Activated CD4-positive, alpha-beta T cell treated with anti-CD3 and anti-CD28 coated beads, Interleukin-2, amount 50 U/mL, for 48 hours (primary cell): ENCODE measurements at places on chromosomes 12 and 14.

GRCh38 chr12:130674676-130675075 lies 41.4 kb downstream of the RIMBP2 start:
- DNase-seq: no peak

- DNase-seq: no peak
Measured at GRCh38 chr12:23139026-23139425, 514.1 kb downstream of the ETNK1 start.

DNA sequence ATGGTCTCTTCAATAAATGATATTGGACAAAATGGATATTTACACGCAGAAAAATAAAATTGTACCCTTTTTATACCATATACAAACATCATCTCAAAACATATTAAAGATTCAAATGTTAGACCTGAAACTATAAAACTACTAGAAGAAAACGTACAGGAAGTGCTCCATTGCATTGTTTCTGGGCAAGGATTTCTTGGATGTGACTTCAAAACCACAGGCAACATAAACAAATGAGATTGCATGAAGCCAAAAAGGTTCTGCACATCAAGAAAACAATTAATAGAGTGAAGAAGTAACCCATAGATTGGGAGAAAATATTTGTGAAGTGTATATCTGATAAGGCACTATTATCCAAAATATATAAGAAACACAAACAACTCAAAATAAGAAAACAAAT lies 812.4 kb downstream of the NRXN3 start:
- no peak for DNase-seq

GRCh38 chr12:1384910-1385309 lies 209.5 kb downstream of the FBXL14 start:
- DNase-seq: no peak

DNA sequence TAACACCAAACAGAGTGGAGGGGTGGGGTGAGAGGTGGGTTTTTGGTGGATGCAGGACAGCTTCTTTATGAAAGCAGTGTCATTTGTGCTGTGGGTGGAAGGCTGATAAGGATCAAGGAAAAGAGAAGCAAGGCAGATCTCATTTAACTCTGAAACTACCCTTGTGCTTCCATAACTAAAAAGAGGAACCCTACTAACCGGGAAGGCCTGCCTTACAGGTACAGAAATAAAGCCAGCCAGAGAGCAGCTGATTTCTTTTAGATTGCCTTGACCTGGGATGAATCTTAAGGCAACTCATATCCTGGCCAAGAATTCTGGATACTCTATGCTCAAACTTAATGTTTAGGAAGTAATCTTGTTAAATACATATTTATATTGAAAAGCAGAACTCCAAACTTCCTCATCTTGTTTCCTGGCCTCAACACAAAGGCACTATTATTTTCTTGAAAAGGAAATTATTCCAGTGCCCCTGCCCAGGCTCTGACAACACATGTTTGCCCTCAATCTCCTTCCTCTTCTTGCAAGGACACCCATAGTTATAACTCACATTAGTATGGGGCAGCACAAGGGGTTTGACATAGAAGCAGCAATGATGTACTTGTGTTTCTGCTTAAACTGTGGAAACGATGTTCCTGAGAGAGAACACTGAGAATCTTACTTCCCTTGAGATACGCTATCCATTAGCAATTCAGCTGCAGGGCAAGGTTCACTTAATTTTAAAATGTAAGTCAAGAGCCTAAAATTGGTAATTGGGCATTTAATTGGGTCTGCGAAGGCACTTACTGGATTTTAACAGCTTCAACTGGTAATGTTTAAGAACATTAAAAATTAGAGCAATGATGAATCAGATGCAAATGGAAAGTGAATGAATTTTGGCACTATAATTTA lies 173.7 kb downstream of the STXBP6 start:
- DNase-seq: no peak

GRCh38 chr12:109524466-109525278 lies 47.2 kb downstream of the UBE3B start:
- no peak for DNase-seq

DNA sequence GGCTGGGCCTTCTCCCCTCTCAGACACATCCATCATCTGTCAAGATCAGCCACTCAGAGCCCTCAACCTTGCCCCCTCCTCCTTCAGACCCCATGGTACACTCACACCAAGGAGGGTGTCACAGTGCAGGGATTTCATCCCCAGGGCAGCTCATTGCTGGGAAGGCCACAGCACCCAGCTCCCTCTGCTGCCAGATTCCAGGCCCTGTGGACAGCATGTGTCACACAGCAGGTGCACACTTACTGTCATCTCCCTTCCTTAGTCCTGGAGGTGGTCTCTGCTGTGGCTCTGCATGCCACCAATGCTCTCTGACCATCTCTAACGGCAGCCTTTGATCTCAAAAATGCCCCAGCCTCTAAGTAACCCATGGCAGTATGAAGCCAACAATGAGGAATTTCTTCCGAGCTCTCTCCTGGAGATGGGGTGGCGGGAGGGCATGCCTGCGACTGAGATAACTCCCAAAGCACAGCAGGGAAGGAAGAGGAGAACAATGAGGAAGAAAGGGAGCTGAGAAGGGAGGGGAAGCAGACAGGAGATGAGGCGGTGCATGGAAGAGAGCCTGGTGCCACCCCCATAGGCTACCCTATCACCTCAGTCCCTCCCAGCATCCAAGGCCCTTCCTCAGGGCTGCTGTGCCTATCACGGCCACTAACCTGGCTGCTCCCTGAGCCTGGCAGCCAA lies 101.0 kb downstream of the SINHCAF start:
- DNase-seq: no peak

DNA sequence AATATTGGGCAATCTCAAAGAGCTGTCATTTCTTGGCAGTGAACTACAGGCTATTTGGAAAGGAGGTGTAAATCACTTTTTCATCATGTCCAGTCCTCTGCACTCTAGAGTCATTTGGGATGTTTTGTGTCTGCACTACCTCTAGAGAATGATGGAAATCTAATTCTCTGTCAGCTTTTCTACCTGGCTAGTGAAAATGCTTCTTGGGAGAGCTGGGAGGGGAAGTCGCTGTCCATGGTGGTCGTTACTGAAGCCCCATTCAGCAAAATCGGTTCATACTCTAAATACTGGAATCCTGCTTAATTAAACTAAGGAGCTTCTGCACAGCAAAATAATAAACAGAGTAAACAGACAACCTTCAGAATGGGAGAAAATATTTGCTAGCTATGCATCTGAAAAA lies 251.8 kb downstream of the APAF1 start:
- no peak for DNase-seq

DNA sequence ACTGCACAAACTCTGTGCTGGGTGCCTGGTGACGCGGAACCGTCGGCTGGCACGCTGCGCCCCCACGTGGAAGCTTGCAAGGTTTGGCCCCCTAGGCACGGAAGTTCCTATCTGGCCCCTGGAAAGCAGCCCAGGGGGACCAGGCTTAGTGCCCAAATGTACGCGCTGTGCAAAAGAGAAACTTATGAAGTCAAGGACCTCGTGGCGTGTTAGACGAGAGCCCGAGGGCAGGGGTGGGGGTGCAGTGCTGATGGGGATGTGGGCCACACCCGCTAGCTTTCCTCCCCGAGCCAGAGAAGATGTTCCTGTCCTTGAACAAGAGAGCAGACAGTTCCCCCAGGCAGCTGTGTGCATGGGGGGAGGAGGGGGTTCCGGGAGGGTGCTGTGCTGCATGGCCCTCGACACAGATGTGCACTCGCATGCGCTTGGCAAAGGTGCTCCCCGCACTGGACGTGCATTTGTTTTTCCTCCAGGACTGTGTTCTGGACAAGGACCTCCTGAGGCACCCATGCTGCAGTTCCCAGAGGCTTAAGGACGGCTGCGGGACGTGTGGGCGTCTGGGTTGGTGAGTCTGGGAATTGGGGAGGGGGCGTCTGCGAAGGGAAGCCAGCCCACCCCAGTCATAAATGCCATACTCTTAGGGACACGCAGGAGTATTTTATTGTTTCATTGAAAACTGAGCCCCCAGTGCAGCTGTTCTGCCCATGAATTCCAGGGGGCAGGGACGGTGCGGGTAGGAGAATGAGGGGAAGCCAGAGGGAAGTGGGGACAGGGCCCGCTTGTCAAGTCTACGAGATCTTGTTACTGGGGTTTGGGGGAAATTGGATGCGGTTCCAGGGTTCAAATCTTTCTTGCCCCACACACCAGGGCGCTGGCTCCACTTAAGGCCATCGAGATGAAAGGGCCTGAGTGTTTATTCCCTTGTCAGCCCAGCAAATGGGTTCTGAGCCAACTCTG lies 80.0 kb downstream of the NTF3 start:
- DNase-seq: peak; percentile 2

DNA sequence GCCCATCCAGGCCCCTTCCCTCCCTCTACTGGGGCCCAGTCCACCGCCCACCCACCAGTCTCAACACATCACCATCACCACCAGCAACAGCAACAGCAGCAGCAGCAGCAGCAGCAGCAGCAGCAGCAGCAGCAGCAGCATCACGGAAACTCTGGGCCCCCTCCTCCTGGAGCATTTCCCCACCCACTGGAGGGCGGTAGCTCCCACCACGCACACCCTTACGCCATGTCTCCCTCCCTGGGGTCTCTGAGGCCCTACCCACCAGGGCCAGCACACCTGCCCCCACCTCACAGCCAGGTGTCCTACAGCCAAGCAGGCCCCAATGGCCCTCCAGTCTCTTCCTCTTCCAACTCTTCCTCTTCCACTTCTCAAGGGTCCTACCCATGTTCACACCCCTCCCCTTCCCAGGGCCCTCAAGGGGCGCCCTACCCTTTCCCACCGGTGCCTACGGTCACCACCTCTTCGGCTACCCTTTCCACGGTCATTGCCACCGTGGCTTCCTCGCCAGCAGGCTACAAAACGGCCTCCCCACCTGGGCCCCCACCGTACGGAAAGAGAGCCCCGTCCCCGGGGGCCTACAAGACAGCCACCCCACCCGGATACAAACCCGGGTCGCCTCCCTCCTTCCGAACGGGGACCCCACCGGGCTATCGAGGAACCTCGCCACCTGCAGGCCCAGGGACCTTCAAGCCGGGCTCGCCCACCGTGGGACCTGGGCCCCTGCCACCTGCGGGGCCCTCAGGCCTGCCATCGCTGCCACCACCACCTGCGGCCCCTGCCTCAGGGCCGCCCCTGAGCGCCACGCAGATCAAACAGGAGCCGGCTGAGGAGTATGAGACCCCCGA lies 6.8 kb upstream of the RNU7-1 start:
- DNase-seq: peak; percentile 72

- DNase-seq: no peak
Measured at GRCh38 chr12:49355913-49356312, 9.2 kb downstream of the DNAJC22 start.
